ENCODE measurements at places on chromosomes 7 and 10.

DNA sequence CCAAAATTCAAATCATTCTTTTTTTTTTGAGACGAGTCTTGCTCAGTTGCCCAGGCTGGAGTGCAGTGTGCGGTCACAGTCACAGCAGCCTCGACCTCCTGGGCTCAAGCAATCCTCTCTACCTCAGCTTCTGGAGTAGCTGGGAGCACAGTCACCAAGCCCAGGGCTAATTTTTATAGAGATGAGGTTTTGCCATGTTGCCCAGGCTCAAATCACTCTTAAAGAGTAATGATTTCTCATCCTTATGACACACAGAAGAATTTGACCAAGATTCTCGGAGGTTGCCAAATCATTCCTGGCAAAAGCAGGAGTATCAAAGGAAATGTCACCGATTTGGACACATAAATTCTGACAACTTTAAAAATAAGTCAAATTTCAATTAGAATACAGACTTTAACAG lies 39.1 kb downstream of the SIRT1 start:
- no peak for DNase-seq

GRCh38 chr7:117164620-117165019 lies 158.2 kb downstream of the WNT2 start:
- no peak for DNase-seq

DNA sequence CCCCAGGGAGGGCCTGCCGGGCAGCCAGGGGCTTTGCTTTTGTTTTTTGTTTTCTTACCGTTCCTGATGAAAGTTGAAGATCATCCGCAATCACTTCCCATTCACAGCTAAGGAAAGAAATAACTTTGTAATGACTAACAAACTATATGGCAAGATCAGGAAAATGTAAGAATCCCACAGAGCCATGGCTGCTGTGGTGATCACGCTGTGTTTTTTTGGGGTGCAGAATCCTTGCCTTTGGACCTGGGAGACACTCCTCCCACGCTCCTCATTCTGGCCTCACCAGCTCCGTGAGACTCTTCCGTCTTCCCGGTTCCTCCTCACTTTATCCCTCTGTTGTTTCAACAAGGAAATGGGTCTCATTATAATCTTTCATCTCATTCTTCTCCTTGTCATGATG lies 443.0 kb upstream of the MGMT start:
- no peak for DNase-seq

- DNase-seq = no peak
These were observed 3.7 kb upstream of the CYP3A43 start for GRCh38 chr7:99824091-99824490.

DNA sequence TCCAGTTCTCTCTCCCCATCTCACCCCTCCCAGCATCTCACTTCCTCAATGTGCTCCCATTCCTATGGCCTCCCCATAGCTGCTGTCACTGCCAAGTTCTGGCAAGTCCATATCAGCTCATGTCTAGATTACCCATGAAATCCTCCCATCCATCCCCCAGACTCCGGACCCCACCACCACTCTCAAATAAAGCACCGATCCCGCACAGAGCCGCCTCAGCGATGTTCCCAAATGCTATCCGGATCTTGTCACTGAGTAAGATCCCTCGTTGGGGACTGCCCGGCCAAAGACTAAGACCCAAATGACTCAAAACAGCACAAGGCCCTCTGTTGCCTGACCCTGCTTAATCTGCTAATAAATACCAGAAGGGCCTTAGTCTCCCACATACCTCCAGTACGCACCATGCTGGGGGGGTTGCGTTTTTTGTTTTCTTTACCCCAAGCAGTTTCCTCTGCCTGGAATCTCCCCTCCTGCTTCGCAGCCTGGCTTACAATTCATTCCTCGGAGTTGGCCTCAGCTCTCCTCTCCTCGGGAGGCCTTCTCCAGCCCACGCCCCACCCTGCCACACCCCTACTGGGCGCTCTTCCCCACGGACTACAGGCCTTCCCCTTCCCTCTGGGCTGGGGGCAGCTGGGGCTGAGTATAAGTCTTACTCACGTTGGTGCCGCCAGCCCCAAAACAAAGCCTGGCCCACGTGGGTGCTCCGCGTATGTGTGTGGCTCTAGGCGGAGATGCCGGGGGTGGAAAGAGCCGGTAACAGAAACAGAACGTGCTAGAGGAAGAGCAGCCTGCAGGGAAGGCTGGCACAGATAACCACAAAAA lies 1.8 kb upstream of the DUSP5 start:
- DNase-seq = no peak

- DNase-seq = no peak
These were observed 9.3 kb downstream of the TMEM248 start for GRCh38 chr7:66930341-66930740.

Measured in body of pancreas (tissue), 4 donors.